ENCODE measurements at places on chromosomes 16 and 17.

DNA sequence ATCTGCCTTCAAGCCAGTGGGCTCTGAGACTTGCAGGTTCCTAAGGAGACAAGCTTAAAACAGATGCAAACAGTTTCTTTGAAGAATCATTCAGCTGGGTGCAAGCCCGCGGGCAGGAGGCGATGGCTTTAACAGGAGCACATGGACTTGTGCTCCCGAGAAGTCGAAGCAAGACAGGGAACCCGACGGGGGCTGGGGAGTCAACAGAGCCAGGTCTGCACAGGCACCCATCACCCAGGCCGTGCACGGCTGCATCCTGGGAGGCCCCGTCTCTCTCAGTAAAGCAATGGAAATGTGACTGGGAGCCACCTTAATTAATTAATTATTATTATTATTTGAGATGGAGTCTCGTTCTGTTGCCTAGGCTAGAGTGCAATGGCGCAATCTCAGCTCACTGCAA lies 333 bp upstream of the PTX4 start:
- no peak for DNase-seq

GRCh38 chr16:3223913-3224515 lies 10.9 kb downstream of the ZNF200 start:
- DNase-seq, result peak; percentile 10

DNA sequence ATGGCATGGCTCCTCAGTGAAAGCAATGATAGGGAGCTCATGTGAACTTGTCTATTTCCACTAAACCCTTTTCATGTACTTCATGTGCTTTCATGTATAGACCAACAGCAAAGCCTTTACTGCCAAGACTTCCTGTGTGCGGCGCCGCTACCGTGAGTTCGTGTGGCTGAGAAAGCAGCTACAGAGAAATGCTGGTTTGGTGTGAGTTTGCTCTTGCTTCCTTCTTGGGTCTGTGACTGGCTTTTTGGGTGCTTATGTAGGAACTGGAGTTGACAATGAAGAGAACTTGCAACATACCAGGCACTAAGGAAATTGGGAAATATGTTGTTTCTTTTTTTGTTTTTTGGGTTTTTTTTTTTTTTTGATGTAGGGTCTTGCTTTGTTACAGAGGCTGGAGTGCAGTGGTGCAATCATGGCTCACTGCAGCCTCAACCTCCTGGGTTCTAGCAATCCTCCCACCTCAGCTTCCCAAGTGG lies 5.7 kb downstream of the SNX11 start:
- DNase-seq, result no peak

DNA sequence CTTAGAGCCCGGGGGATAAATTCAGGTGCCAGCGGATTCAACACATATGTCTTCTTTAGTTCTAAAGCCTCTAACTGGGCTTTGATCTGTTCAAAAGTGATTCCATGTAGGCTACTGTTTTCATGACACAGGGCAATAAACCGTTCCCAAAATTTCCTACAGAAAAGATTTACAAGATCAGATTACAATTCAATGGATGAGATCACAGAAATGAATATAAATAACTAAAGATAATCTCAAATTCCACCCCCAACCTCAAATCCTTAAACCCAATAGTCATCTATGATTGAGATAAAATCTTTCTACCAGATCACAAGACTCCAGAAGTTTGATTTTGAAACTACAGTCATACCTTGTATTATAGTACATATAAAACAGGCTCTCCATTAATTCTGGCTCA lies 84.3 kb downstream of the CACNG1 start:
- DNase-seq, result no peak

- DNase-seq, result no peak
Measured at GRCh38 chr17:3808701-3809100, 7.7 kb upstream of the ITGAE start.

DNA sequence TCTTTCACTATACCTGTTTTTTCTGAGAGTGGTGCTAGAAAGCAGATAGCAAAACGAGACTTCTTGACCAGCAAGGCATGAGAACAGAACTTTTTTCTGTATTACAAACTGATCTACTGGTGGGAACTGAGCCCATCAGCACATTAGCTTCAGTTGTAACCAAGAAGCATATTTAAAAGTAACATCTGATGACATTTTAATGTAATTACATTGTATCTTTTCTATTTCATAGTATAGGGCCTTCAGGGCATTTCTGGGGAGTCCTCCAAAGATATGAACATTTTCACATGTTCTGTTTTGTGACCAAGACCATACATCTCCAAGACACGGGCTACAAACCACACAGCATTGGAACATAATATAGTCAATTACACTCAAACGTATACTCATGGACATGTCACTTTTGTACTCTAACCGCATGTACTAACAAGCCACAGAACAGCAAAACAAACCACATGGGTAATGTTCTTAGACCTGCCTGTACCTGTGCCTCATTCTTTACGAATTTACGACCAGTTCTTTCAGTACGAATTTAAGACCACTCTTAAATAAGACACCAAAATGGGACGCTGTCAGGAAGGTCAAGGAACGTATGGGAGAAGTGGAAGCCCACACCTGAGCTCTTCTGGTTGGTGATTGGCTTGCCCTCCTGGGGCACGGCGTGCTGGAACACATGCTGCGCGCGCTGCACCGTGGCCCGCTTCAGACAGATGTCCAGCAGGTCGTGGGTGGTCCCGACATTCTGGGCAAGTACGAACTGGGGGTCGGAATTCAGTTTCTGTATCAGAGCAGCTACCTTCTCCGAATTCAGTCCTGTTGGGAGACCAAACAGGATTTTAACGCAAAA lies 825 bp downstream of the BLMH start:
- DNase-seq, result peak; percentile 33

- no peak for DNase-seq
Measured at GRCh38 chr17:44782326-44782850, 23.6 kb downstream of the ADAM11 start.

DNA sequence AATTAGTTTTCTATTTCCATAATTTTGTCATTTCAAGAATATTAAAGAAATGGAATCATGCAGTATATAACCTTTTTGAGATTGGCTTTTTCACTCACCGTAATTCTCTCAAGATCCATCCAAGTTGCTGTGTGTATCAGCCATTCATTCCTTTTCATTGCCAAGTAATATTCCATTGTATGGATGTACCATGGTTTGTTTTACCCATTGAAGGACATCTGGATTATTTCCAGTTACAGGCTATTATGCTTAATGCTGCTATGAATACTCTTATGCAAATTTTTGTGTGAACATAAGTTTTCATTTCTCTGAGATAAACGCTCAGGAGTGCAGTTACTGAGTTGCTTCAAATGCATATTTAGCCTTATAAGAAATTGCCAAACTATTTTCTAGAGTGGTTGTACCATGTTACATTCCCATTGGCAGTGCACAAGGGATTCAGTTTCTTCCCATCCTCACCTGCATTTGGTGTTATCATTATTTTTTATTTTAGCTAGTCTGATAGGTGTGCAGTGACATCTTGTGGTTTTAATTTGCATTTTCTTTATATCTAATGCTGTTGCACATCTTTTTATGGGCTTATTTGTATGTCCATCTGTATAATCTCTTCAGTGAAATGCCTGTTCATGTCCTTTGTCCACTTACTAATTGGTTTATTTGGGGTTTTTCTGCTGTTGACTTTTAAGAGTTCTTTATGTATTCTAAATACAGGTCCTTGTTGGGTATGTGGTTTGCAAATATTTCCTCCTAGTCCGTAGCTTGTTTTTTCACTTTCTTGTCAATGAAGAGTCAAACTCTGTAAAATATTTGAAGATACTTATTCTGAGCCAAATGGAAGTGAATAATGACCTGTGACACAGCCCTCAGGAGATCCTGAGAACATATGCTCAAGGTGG lies 32.7 kb downstream of the BMERB1 start:
- no peak for DNase-seq

- DNase-seq, result no peak
Measured at GRCh38 chr17:42512733-42513251, 23.2 kb upstream of the NAGLU start.

GRCh38 chr17:488993-489757 lies 136.6 kb upstream of the RPH3AL start:
- peak; percentile 39 for DNase-seq

GRCh38 chr17:57929386-57929785 lies 25.8 kb downstream of the CUEDC1 start:
- DNase-seq, result no peak

- DNase-seq, result no peak
Measured at GRCh38 chr16:10743227-10743609, 424 bp upstream of the NUBP1 start.

- DNase-seq, result no peak
Measured at GRCh38 chr17:29764217-29764616, 141.5 kb upstream of the CORO6 start.

DNA sequence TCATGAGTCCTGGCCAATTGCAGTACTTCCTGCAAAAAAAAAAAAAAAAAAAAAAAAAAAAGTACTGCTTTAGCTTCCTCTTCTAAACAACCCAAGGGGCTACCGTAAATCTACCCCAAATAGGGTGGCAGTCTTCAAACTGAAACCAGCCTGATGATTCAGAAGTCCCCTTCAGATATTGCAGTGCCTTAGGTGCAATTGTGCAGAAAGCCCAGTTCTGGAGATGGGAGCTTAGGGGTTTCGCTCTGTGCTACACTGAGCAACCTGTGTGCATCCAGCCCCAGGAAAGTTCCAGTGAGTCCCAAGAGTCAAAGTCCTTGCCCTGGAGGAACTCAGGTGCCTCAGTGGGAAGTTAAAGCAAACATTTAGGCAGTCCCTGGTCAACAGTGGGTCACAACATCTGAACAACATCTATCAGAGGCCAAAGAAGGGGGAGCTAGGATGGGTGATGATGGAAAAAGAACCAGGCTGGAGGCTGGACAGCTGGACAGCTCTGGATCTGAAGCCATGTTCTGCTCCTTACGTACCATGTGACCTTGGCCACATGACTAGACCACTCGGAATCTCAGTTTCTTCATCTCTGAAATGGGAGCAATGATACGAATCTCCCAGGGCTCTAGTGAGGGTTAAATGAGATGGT lies 6.7 kb upstream of the CIITA start:
- DNase-seq, result no peak

GRCh38 chr16:4954714-4955113 lies 3.4 kb upstream of the SEC14L5 start:
- no peak for DNase-seq

DNA sequence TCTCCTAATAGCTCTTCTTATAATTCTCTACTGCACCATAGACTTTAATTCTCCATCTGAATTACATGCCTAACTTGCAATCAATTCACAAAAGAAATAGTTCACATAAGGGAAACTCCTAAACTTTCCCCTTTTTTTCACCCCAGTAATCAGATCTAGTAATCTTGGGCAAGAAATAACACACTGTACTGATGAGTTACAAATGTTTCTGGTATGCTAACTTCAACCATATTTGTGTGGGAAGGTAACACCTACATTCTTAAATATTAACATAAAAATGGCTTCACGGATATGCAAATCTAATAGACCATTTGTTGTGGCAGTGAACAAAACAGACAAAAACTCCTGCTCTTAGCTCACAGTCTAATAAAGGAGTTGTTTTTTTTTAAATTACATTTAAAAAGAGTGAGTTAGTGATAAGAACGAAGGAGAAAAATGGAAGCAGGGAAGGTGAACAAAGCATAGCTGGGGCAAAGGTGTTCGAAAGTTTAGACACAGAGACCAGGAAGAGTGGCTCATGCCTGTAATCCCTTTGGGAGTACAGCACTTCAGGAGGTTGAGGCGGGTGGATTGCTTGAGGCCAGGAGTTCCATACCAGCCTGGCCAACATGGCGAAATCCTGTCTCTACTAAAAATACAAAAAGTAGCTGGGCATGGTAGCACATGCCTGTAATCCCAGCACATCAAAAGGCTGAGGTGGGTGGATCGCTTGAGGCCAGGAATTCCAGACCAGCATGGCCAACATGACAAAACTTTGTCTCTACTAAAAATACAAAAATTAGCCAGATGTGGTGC lies 34.8 kb downstream of the CMTM3 start:
- DNase-seq, result peak; percentile 32

GRCh38 chr16:55323637-55324271 lies at the start of gene IRX6:
Gene IRX6 (plus strand): TSS chr16:55324203. CDS start chr16:55325092, 889 bp downstream.
- peak; percentile 47 for DNase-seq

- DNase-seq, result no peak
Measured at GRCh38 chr17:38697061-38697820, 7.8 kb upstream of the MLLT6 start.

DNA sequence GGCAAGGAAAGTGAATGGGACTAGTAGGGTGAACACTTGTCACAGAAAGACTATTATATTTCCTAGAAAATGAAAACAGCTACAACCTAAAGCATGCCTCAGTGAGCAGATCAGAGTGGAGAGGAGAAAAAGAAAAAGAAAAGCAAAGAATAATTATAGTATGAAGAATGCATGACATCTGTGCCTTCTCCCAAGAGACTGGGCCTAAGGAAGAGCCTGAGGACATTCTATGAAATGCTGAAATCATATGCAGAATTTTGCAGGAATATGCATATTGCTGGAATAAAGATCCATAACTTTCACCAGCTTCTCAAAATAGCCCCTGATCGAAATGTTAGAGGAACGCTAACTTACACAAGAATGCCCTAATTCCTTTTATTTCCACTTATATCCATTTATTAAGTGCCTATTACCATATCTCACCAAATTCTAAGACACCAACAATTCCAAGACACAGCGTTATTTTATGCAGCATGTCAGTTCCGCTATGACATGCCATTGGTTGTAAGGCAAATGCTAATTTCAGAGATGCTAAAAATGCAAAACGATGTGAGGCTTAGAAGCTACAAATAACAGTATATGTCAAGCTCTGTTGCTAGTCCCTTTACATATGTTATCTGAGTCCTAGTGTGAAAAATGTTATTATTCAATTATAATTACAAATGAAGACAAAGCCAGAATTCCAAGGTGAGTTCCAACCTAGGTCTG lies 171.0 kb downstream of the SLC39A11 start:
- no peak for DNase-seq

DNA sequence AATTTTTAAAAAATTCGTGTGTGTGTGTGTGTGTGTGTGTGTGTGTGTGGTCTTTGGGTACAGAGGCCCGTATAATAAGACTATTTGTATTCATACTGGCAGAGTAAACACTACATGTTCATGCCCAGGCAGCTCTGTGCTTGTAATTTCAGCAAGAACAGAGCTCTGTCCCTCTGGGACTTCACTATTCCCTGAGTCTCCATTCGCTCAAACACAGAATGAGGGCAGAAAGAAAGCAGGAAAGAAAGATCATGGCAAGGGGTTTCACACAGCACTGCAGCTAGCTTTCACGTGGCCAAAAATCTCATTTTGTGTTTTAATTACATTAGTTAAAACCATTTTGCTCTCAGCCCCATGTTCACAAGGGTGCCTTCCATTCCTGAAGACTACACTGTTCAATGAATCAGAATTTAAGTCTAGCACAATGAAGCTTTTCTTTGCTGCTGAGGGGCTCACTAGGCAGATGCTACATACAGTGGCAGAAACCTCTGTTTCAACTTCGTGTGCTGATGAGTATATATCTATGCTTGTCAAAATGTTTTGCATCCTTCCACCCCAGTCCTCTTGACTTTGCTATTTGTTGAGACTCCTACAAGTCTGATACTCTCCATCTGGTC lies 198.4 kb upstream of the C17orf78 start:
- no peak for DNase-seq

GRCh38 chr17:46772475-46773220 lies 45.8 kb downstream of the WNT3 start:
- DNase-seq, result no peak

GRCh38 chr16:77437859-77438258 lies 3.0 kb upstream of the ADAMTS18 start:
- peak; percentile 24 for DNase-seq

- DNase-seq, result peak; percentile 84
Measured at GRCh38 chr17:55341432-55341831, 76.7 kb downstream of the HLF start.
